MM.1S (cell line): ENCODE measurements at places on chromosomes 13 and 19.

- no peak for DNase-seq
Measured at GRCh38 chr13:26179344-26179743, 42.8 kb downstream of the RNF6 start.

DNA sequence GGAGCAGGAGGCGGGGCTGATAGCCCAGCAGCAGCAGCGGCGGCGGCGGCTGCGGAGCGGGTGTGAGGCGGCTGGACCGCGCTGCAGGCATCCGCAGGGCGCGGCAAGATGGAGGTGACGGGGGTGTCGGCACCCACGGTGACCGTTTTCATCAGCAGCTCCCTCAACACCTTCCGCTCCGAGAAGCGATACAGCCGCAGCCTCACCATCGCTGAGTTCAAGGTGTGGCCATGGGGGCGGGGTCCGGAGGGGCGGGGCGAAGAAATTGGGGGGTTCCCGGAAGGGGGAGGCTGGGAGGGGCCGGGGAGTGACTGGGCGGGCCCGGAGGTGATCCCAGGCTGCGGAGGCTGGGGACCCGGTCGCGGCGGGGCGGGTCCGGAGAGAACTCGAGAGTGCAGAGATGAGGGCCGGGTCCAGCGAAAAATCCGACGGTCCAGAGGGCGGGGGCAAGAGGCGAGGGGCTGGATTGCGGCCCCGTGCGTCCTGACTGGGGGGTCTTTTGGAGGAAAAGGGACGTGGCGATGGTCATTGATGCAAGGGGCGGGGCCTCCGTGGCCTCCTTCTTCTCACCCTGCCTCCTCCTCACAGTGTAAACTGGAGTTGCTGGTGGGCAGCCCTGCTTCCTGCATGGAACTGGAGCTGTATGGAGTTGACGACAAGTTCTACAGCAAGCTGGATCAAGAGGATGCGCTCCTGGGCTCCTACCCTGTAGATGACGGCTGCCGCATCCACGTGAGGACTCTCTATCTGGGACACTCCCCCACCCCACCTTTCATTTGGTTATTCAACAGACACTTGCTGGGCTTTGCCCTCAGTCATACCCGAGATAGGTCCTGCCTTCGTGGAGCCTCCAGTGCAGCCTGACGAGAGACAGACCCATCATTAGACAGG, at the start of gene TBCB:
Gene TBCB (plus strand): TSS at position 16 of the 891 bp plus-strand sequence. CDS start 93 bp downstream, at position 109.
- DNase-seq, result peak; percentile 79

GRCh38 chr13:43874504-43875092, 4.9 kb downstream of the CCDC122 start:
- DNase-seq, result peak; percentile 14

GRCh38 chr13:20494656-20495055, 31.0 kb downstream of the CRYL1 start:
- DNase-seq, result no peak

DNA sequence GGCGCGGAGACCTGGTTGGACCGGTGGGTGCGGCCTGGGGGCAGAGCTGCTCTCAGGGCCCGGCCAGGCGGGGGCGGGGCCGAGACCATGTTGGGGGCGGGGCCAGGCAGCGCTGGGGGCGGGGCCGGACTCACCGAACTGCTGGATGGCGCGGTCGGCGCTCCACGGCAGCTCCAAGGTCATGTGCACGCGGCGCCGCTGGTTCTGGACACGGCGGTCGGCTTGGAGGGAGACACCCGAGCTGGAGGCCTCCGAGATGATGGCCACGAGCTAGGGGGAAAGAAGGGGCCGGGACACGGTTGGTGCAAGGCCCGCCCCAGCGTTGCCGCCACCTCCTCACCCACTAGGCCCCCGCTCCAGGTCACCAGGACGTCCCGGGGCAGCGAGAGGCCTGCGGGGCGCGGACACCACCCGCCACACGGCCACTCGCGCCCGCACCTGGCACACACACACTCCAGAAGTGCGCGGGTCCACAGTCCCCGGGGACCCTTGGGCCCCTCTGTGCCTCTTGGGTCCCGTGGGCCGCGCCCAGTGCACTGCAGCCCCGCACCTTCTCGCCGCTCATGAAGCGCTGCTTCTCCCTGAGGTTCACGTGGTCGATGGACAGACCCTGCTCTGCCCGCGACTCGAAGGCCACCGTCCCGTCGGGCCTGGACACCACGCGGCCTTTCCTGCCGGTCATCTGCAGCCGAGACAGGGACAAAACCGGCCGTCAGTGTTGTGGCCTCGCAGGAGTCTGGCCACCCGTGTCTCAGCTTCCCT, 8.7 kb downstream of the GPX4 start:
- no peak for DNase-seq

- DNase-seq, result no peak
Measured at GRCh38 chr19:1263188-1263587, 5.9 kb upstream of the CIRBP start.

DNA sequence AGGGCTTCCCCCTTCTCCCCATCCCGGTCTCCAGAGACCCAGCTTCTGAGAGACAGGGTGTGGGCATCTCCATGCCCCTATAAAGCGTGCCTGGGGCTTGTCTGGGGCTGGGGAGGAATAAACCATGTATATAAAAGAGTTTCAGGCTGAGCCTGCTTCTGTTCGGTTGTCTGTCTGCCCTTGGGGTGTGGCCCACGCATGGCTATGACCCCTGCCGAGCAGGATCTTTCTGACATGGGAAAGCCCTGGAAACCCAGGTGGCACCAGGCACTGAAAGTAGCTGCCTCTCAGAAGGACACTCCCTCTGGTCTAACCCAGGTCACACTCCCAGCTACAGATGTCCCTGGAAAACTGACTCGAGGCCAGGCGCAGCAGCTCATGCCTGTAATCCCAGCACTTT, 8.2 kb downstream of the TMEM59L start:
- no peak for DNase-seq

DNA sequence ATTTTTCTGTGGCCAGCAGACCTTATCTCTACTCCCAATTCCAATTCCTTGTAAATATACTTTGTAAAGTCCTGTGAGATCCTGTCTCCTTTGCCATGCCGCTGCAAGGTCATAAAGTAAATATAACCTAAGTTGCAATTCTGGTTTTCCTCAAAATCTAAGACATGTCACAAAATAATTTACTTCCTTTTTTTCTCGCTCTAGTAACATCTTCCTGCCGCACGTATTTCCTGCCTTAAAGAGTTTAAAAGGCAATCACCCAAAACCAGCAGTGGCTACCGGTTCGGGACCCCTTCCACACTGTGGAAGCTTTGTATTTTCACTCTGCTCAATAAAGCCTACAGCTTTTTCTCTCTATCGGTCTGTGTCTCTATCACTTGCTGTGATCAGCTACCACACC, 832.0 kb upstream of the SLITRK5 start:
- DNase-seq, result no peak

GRCh38 chr13:79448413-79448812, 32.5 kb upstream of the NDFIP2 start:
- DNase-seq, result peak; percentile 17

- peak; percentile 27 for DNase-seq
Measured at GRCh38 chr19:14102102-14102696, 11.6 kb upstream of the SAMD1 start.

- DNase-seq, result no peak
Measured at GRCh38 chr13:107977071-107977574, 238.2 kb downstream of the LIG4 start.
